Jurkat, Clone E6-1 (cell line): ENCODE measurements at places on chromosomes 11 and 22.
A peak's percentile ranks its signal among the peaks of the same experiment; 100 is the strongest.

DNA sequence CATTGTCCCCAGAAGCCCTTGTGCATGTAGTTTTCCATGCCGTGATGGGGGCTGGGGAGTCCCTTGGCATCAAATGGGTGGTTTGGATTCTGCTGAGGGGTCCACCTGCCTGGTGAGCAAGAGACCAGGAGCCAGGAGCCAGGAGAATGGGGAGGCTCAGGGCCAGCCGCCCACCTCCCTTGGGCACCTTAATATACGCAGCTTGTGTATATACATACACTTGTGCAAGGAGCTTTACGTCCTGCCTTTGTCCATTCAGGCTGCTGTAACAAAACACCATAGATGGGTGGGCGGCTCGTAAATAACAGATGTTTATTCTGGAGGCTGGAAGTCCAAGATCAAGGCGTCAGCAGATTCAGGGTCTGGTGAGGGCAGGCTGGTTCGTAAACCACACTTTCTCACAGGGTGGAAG, 62.5 kb downstream of the SMIM38 start:
- DNase-seq = no peak

- no peak for DNase-seq
Measured at GRCh38 chr11:103959279-103959942, 77.0 kb upstream of the DDI1 start.

- DNase-seq = no peak
Measured at GRCh38 chr22:43435851-43436811, 24.3 kb downstream of the MPPED1 start.

GRCh38 chr11:95699631-95700470, 89.7 kb downstream of the FAM76B start:
- no peak for DNase-seq

- no peak for DNase-seq
Measured at GRCh38 chr22:29727131-29727523, 7.3 kb downstream of the CABP7 start.

DNA sequence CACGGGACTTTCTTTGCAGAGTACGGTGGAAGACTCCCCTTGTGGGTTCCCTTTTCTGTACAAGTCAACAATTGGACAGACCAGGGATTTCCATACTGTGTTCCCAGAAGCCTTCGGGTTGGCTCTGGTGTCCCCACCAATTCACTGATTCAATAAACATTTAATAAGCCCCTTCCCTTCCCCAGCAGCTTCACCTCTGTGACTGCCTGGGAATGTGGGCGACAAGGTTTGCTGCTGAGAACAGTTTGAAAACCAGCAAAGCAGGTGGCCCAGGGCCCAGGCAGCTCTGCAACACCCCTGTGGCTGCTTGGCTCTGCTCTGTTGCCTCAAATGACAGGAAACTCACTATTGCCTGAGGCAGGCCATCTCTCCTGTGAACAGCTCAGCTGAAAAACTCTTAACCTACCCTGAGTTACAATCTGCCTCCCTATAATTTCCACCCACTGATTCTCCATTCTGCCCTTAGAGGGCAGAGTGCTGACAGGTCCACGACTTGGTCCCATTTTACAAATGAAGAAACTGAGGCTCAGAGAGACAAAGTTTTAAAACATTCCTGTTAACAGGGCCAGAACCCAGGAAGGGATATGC, 10.4 kb downstream of the ADORA2A start:
- DNase-seq = peak; percentile 94

DNA sequence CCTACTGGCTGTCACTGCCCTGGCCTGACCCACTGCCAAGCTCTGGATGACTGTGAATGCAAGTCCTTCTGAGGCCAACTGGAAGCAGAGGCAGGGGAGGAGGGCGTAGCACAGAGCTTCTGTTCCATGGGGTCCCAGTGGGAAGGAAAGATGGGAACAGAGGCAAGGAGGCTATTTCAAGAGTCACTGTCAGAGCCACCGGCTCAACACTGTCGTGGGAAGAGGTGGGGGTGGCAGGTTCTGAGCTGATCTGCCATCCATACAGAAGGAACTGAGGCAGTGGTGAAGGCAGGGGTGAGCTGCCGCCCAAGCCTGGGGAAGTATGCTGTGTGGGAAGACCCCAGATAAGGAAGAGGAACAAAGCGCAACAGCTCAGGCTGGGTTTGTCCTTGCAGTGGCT, 54.7 kb downstream of the SGSM3 start:
- no peak for DNase-seq

DNA sequence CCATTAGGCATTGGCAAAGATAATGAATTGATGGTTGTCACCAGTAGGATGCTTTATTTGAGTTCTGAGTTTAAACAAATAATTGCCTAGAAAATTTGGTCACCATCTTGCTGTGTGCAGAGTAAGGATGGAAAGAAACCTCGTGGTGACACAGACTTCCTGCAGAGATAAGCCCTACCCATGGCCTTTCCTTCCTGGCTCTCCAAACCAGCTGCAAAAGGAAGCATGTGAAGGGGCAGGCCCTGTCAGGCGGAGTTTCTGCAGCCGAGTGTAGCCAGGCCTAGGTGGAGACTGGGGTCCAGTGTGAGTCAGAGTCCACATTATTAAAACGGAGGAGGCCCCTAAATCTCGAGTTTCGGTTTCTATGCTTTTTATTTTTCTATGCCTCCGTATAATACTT, 83.1 kb upstream of the ADSL start:
- peak; percentile 18 for DNase-seq

DNA sequence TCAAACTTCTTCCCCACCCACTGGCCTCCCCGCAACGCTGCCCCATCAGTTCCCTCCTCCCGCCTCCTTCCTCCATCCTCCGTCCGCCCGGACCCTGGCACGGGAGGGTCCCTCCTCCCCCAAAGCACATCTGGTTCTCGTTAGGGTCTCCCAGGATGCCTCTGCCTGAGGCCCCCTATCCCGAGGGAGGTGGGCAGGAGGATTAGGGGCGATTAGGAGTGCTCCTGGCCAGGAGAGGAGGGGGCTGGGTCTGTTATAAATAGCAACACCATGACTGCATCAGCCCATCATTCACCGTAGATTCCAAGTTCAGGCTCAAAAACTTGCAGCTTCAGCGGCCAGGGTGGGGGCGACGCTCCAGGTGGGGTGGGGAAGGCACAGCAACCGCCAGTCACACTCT, 10.4 kb downstream of the MYRF start:
- DNase-seq = no peak

DNA sequence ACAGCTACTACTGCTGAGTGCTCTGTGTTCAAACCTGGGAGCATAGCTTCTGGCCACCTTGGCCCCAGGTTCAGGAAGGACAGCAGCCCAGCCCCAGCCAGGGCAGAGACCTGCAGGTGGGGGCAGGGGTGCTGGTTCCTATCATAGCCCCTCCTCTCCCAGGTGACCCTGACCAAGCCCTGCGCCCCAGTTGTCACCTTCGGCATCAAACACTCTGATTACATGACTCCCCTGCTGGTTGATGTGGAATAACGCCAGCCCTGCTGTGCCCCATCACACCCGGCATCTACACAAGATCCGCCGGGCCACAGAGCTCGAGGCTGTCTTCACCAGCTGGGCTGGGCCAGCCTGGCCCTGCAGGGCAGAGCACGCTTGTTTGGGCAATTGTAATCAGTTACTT, 6.9 kb downstream of the SCGB1C1 start:
- DNase-seq = no peak

- no peak for DNase-seq
Measured at GRCh38 chr11:2329551-2329950, 27.7 kb downstream of the TSPAN32 start.

DNA sequence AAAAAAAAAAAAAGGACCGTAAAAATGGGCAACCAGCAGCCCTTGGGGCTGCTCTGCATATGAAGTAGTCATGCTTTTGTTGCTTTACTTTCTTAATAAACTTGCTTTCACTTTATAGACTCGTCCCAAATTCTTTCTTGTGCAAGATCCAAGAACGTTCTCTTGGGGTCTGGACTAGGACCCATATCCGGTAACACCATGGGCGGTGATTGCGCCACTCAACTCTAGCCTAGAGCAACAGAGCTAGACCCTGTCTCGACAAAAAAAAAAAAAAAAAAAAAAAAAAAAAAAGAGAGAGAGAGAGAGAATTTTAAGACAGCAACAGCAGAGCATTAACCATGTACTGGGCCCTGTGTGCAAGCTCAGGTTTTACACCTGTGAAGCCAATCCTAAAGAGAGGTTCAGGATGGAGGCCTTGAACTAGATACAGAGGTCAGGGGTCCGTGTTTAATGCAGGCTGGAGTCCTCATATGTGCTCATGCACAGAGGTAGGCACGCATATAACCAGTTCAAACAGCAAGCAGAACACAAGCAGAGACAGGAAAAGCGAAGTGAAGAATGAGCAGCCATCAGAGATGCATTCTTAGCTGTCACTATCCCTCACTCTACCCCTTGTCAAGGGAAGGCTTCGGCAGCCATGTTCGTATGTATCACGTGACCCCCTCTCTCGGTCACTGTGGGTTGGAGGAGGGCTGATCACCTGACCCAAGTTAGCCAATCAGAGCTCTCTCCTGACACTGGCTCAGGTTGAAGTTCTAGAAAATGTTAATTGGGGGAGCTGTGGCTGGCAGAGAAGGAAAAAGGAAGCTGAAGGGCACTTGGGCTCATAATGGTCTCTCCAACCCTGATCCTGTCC, 16.7 kb upstream of the SYT12 start:
- peak; percentile 74 for DNase-seq

DNA sequence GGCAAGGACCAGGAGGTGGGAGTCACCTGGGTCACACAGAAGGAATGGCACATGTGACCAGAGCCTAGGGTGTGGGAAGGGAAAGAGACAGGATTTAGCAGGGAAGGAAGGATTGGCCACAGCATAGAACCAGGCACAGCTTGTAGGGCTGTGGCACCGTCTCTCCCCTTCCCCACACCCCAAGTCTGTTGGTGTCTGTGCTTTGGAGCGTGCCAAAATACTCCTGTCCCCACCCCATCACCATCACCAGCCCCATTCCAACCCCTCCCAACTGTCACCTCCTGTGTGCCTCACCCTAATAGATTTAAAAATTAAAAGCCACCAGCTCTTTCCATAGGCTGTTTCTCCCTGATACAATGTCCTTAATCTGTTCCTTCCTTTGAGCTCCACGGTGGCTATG, 18.2 kb downstream of the SGSM1 start:
- no peak for DNase-seq

- DNase-seq = no peak
Measured at GRCh38 chr22:45784357-45785277, 113.0 kb downstream of the ATXN10 start.

DNA sequence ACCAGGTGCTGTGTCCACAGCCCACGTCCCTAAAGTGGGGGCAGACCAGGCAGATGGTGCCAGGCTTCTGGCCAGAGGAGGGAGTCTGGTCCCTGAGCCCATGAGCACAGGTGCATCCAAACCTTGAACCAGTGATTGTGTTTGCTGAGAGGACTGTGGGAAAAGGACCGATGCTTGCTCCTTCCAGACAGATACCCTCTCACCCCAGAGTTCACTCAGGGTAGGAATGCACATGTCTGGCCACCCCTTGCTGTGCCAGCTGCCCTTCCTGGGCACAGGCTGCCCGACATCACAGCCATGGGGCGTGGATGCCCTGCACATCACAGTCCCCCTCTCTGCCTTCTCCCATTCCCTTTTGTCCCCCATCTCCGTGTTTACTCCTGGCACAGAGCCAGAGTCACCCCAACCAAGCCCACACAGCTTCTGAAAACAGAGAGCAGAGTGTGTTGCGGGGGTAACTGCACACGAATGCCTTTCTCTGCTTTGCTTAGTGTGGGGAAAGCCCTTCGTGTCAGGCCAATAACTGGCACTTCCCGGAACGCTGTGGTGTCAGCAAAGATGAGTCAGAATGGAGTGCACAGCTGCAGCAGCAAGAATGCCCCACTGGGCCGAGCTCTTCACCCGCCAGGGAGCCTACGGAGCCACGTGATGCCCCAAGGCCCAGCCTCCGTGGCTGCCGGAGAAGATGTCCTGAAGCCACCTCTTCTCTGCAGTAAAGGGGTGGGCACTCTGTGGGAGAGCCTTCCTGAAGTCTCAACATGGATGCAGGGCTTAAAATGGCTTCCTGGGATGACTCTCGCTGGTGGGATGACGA, 7.6 kb downstream of the CARS1 start:
- DNase-seq = no peak

GRCh38 chr22:28903729-28904128, 20.4 kb downstream of the ZNRF3 start:
- DNase-seq = no peak
